ENCODE measurements at places on chromosomes 12 and 14. TPM values are rescaled to one million over a fixed set of nuclear protein-coding genes. Genes with fewer than 3 reads are reported as not detected.

DNA sequence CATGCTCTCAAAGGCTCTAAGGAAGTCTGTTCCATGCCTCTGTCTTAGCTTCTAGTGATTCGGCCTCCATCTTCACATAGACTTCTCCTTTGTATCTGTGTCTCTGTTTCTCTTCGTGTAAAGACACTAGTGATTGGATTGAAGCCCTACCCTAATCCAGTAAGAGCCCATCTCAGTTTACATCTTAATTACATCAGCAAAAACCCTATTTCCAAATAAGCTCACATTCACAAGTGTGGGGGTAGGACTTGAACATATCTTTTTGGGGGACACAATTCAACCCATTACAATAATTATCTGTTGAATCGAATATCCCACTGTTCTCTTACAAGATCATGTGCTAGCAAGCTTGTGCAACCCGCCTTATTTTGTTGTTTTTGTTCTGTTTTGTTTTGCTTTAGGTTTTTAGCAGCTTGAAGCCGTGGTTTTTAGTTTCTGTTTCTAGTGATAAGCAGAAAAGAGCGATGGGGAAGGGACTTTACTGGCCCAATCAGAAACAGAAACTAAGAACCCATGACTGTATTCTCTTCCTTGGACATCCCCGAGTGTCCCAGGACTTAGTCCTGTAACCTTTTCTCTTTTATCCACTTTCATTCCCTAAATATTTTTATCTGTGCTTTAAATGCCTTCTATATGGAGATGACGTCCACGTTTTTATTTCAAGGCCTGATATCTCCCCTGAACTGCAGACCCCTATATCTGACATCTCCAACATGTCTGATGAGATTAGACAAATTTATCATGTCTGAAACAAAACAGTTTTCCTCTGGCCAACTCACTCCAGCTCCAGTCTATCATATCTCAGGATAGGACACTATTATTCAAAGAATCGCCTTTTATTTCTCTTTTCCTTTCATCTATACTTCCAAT lies 353.0 kb downstream of the CCDC91 start:
- no peak for DNase-seq
- no peak overlapping the region for H3K27ac ChIP-seq
- no peaks in the 10 kb centered on the region for H3K4me1 ChIP-seq
- H3K27me3 ChIP-seq = no peaks in the 10 kb centered on the region

DNA sequence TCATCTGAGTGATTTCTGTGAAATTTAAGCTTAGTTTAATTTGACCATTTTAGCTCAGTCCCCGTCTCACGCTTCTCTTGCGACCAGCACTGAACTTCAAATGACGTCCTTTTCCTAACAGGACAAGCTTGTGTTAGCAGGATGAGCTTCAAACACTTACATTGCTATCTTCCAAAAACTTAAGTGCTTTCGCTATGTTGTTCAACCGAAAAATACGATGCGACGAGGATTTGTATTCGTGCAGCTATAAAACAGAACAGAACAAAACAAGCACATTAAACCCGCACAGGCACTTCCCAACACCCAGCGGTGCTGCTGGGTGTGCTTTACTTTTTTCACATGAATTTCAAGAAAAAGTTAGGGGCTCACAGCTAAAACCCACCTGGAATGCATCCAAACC lies 64.2 kb upstream of the DICER1 start:
- peak; percentile 40 for DNase-seq
- peaks cover 10% of the 10 kb centered on the region for H3K4me1 ChIP-seq
- H3K27me3 ChIP-seq = no peaks in the 10 kb centered on the region
- H3K36me3 ChIP-seq = no peaks in the 10 kb centered on the region
- H3K27ac ChIP-seq = no peak overlapping the region

DNA sequence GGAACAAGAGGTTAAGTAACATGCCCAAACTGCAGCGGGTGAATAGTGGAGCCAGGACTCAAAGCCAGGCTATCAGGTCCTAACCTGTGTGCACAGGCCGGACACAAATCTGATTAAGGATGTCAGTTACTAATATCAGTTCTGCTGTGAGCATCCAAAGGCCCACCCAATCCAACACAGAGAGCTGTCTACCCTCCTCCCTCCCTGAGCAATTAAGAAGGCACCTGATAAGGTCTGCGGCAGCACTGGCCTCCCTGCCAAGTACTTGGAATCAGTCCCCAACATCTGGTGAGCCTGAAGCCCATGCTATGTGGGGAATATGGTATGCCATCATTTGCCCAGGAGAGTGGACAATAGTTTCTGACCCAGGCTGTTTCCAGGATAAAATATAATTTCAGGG lies 3.9 kb downstream of the HEBP1 start:
- no peak overlapping the region for H3K4me3 ChIP-seq
- DNase-seq = no peak
- H3K36me3 ChIP-seq = no peaks in the 10 kb centered on the region
- H3K4me1 ChIP-seq = no peaks in the 10 kb centered on the region
- H3K27ac ChIP-seq = no peak overlapping the region

GRCh38 chr12:124495194-124495983 lies 72.0 kb downstream of the NCOR2 start:
- H3K27ac ChIP-seq = peak overlapping the region; percentile 81
- H3K4me1 ChIP-seq = no peaks in the 10 kb centered on the region
- DNase-seq = no peak
- no peak overlapping the region for H3K4me3 ChIP-seq

GRCh38 chr14:70887737-70888499 lies 19.3 kb upstream of the PCNX1 start:
- H3K36me3 ChIP-seq = no peaks in the 10 kb centered on the region
- H3K4me1 ChIP-seq = peaks cover 33% of the 10 kb centered on the region
- DNase-seq = no peak
- H3K4me3 ChIP-seq = no peak overlapping the region

GRCh38 chr12:21972055-21972454 lies 30.8 kb upstream of the ABCC9 start:
- no peak for DNase-seq
- H3K36me3 ChIP-seq = no peaks in the 10 kb centered on the region
- no peak overlapping the region for H3K27ac ChIP-seq
- no peak overlapping the region for H3K4me3 ChIP-seq
- H3K4me1 ChIP-seq = no peaks in the 10 kb centered on the region

DNA sequence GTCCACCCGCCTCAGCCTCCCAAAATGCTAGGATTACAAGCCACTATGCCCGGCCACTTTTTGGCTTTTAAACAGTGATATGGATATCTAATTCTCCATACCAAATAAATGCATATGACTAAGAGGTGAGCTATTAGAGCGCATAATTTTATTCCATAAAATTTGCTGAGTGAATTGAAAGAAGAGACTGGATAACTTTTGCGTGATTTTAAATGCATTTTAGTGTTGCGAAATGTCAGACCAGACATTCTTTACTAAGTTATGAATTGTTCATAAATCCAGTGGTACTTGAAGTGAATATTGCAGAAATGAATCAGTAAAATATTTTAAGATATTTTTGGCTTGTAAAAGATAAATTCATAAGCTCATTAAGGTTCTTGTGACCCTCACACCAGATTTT lies 50.9 kb upstream of the DIP2B start:
- DNase-seq = no peak
- H3K4me3 ChIP-seq = no peak overlapping the region
- peaks cover 8% of the 10 kb centered on the region for H3K36me3 ChIP-seq
- H3K27ac ChIP-seq = no peak overlapping the region
- H3K27me3 ChIP-seq = no peaks in the 10 kb centered on the region

- peak overlapping the region; percentile 61 for H3K4me3 ChIP-seq
- peaks cover 6% of the 10 kb centered on the region for H3K4me1 ChIP-seq
- DNase-seq = no peak
- peaks cover 7% of the 10 kb centered on the region for H3K36me3 ChIP-seq
- H3K27me3 ChIP-seq = no peaks in the 10 kb centered on the region
- H3K27ac ChIP-seq = peak overlapping the region; percentile 91
Measured at GRCh38 chr12:31658471-31659086, 909 bp upstream of the ETFBKMT start.

DNA sequence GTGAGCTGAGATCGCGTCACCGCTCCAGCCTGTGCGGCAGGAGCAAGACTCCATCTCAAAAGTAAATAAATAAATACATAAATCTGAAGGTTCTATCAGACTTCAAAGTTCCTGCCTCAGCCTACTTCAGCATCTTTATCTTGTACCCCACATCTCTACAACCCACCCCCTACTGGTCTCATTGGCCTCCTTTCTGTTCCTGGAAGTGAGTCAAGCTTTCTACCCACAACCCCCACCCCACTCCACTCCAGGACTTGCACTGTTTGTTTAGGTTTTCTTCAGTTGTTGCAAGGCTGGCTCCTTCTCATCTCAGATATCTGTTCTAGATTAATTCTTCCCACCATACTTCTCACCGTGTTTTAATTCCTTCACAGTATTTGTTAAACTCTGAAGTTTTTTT lies 714 bp upstream of the PSMC6 start:
- DNase-seq = no peak
- H3K4me3 ChIP-seq = peak overlapping the region; percentile 68
- H3K4me1 ChIP-seq = peaks cover 14% of the 10 kb centered on the region
- H3K36me3 ChIP-seq = no peaks in the 10 kb centered on the region

DNA sequence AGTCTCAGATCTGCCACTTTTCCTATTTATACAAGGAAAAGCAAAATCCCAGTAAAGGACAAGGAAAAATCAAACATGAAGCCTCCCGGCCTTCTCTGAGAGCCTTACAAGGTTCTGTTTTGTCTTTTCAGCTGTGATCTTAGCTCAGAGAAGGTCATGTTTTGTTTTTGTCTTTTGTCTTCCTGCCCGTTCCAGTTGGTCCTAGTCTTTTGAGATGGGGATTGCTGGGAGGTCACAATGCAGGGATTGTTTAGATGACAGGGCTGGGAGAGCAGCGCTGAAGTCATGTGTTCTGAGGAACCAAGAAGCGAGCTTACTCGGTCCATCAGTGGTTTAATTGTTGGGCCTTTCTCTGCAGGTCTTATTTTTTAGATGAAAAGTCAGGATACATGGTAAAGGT lies 6.0 kb downstream of the PLEKHH1 start:
- no peak overlapping the region for H3K4me3 ChIP-seq
- H3K36me3 ChIP-seq = no peaks in the 10 kb centered on the region
- DNase-seq = peak; percentile 28

DNA sequence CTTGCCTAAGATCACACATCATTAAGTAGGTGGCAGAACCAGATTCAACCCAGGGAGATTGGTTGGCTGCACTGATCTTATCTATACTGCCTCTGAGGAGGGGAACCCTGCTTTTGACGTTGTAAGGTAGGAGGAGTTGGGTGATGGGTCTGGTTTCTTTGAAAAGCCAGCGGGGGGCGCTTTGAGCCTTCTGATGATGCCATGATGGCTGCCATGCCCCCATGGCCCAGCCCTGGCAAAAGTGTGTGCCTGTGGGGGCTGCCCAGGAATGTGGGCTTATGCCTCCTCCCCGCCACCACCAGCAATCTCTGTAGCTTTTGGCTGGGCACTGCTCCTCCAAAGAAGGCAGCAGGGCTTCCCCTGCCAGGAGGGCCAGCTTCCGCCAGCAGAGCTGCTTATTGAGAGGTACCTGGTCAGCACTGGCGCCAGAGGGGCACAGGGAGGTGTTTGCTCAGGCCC lies 224.3 kb downstream of the SLC41A2 start:
- no peaks in the 10 kb centered on the region for H3K27me3 ChIP-seq
- no peaks in the 10 kb centered on the region for H3K36me3 ChIP-seq
- no peaks in the 10 kb centered on the region for H3K4me1 ChIP-seq

DNA sequence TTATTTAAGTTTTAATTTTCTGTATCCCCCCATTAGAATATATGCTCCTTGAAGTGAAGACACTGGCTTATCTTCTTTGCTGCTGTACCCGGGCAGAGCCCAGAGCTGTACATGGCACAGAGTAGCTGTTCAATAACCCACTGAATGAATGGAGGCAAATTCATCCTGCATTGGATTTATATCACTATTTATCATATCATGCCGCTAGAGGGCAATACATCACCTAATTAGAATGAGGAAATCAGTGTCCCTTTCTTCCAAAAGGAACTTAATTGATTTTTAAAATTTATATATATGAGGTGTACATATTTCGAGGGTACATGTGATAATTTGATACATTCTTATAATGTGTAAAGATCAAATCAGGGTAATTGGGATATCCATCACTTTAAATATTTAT lies 89.2 kb upstream of the TMEM260 start:
- no peak for DNase-seq
- no peaks in the 10 kb centered on the region for H3K4me1 ChIP-seq

- H3K36me3 ChIP-seq = no peaks in the 10 kb centered on the region
- peaks cover 9% of the 10 kb centered on the region for H3K27me3 ChIP-seq
- no peak overlapping the region for H3K27ac ChIP-seq
- no peak for DNase-seq
- peak overlapping the region; percentile 20 for H3K4me3 ChIP-seq
- peaks cover 15% of the 10 kb centered on the region for H3K4me1 ChIP-seq
Measured at GRCh38 chr14:59918824-59919569, 947 bp upstream of the LRRC9 start.

DNA sequence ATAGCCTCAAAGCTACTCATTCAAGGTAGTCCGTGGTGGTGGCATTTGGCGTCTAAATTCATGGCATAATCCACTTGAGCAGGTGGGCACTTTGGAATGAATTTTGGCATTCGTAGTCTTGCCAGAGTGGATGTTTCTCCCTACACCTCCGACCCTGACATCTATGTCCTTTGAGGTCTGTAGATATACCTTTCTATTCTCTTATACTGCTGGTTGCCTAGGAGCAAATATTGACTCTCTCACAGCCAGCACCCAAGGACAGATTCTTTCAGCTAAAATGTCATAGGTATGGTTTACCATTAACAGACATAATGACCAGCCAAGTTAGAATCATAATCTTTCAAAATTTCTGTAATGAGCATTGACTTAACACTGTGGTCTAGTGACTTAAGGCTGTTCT lies 47.4 kb upstream of the FLRT2 start:
- DNase-seq = no peak
- H3K4me1 ChIP-seq = no peaks in the 10 kb centered on the region
- H3K4me3 ChIP-seq = no peak overlapping the region
- H3K27me3 ChIP-seq = no peaks in the 10 kb centered on the region
- H3K36me3 ChIP-seq = no peaks in the 10 kb centered on the region

- no peak overlapping the region for H3K4me3 ChIP-seq
- no peaks in the 10 kb centered on the region for H3K36me3 ChIP-seq
- H3K4me1 ChIP-seq = no peaks in the 10 kb centered on the region
- no peak overlapping the region for H3K27ac ChIP-seq
- H3K27me3 ChIP-seq = no peaks in the 10 kb centered on the region
Measured at GRCh38 chr14:73261520-73262426, 24.5 kb downstream of the PAPLN start.

GRCh38 chr12:105292705-105293104 lies 37.8 kb upstream of the C12orf75 start:
- no peak overlapping the region for H3K4me3 ChIP-seq
- H3K27me3 ChIP-seq = peaks cover under 1% of the 10 kb centered on the region
- no peak overlapping the region for H3K27ac ChIP-seq
- no peaks in the 10 kb centered on the region for H3K36me3 ChIP-seq

The RCOR1 gene
- polyA plus RNA-seq = 10.6 TPM

The ABCD2 gene
- 0.89 TPM for polyA plus RNA-seq

The FOXN3 gene
- polyA plus RNA-seq = 33.6 TPM

The SLC10A1 gene
- polyA plus RNA-seq = not detected

The C14orf180 gene
- 0.60 TPM for polyA plus RNA-seq

The IFNG gene
- not detected for polyA plus RNA-seq

The COCH gene
- polyA plus RNA-seq = 1.6 TPM

The FOXG1 gene
- not detected for polyA plus RNA-seq

Data from sigmoid colon (tissue), 7 donors.